Fibroblast of pulmonary artery (primary cell): ENCODE measurements at places on chromosomes 3 and 15.

GRCh38 chr3:192220915-192221314 lies 506.4 kb downstream of the FGF12 start:
- DNase-seq: no peak

DNA sequence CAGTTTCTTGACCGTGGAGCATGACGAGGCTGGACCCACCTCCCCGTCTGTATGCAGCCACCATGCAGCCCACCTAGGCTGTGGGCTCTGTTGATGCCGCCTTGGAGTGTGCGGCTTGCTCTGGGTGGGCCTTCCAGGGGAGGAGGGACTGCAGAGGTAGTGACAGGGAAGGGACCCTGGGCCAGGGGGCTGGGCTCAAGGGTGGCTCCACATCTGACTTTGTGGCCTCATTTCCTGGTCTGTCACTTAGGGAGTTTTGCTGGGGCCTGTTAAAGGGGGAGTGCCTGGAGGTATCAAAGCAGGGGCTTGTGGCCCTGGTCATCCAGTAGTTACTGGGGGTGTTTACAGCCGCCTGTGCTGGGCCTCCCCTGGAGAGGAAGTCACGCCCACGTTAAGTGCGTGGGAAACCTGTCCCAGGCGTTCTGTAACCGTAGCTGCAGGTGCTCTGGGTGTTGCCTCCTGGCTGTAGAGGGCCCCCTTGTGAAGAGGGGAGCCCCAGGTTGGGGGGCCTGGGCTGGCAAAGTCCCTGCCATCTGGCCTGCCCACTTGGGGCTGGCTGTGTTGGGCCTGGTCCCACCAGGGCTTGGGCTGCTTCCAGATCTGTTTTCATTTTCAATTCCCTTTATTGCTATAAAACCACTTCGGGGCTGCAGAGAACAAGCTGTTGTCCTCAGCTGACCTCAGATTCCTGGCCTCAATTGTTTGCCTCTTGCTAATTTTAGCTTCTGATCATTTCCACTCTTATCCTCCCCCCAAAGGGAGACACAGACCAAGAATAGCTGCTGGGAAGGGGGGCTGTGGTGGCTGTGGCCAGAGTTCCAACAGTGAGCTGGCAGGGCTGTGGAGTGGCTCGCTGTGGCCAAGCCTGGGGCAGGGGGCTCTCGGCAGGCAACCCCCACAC lies 26.5 kb downstream of the KLF13 start:
- DNase-seq: peak; percentile 90

DNA sequence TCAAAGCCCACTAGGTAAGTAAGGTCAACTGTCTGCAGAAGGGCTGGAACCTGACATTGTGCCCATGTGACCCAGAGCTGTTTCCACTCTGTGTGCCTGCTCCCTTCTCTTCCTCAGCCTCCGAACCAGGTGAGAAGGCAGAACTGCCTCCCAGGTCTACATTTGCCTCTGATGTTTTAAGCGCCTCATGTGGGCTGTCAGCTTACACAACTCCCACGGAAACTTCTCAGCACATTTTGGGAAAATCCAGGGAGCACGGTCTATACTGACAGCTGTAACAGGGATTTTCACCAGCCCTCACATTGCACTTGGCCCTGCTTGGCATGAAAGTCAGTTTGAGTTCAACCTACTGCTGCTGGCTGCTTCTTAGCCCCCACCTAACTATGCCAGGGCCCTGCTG lies 46.9 kb upstream of the SLC24A5 start:
- no peak for DNase-seq

- DNase-seq: no peak
Measured at GRCh38 chr3:101994386-101994785, 145.1 kb downstream of the NFKBIZ start.
